ENCODE measurements at places on chromosomes 1 and 21.

DNA sequence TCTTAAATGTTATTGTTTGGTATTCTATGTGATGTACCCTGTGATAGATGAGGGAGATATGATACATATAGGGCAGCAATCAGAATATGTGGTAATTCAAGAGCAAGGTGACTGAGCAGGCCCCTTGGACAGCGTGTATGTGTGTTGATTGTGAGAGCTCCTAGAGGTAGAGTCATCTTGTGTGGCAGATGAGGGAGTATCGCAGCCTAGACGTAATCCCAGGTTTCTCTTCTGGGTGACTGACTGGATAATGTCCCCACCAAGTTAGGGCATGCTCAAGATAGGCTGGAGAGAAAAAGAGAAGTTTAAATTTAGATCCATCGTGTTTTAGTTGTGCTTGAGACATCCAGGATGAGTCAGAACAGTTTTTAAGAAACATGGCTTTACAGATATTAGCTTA lies 185.3 kb downstream of the ZP4 start:
- DNase-seq, result no peak

DNA sequence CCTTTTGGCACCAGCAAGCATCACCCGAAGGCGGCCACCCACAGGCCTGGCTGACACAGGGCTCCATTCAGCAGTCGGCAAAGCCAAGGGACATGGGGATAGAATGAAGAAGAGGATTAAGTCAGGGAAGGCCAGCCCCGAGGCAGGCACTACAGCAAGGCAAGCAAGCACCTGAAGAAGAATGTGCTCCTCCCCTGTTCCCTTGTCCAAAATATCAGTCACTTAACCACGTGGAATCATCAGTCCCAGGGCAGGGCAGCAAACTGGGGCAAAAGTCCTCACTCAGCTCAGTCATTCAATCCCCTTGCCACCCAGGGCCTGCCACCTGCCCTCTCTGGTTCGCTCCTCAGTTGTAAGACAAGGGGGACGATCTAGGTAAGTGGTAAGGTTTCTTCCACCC lies 9.3 kb downstream of the KANK4 start:
- no peak for DNase-seq

DNA sequence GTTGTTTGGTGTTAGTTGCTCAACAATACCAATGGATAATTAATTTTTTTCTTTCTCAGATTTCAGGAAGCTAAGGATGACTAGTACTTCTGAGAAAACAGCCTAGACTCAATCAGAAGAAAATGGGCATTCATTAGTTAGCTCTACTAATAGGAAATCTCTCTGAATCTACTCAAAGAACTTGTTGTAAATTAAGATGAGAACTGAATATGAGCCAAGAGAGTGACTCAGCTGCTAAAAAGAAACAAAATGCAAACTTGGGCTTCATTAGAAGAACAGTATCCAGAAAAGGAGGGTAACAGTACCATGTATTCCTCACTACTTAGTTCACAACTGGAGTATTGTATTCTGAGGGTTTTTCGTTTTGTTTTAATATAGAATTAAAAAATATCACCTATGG lies 12.5 kb downstream of the FOXJ3 start:
- no peak for DNase-seq

DNA sequence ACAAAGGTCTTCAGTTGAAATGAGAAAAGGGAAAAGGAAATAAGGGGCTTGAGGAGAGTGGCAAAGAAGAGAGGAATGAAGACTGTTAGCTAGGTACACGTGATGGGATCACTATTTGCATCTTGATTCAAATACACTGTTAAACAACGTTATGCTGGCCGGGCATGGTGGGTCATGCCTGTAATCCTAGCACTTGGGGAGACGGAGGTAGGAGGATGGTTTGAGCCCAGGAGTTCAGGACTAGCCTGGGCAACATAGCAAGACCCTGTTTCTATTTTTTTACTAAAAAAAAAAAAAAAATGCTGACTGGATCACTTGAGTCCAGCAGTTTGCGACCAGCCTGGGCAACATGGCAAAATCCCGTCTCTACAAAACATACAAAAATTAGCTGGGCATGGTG lies 2.4 kb downstream of the RBM34 start:
- no peak for DNase-seq

- no peak for DNase-seq
These were observed 119.4 kb downstream of the MAST2 start for GRCh38 chr1:45922813-45923212.

- no peak for DNase-seq
These were observed 72.0 kb downstream of the NPHP4 start for GRCh38 chr1:5920201-5920600.

- no peak for DNase-seq
These were observed 204.5 kb downstream of the TTLL7 start for GRCh38 chr1:83794384-83794783.

DNA sequence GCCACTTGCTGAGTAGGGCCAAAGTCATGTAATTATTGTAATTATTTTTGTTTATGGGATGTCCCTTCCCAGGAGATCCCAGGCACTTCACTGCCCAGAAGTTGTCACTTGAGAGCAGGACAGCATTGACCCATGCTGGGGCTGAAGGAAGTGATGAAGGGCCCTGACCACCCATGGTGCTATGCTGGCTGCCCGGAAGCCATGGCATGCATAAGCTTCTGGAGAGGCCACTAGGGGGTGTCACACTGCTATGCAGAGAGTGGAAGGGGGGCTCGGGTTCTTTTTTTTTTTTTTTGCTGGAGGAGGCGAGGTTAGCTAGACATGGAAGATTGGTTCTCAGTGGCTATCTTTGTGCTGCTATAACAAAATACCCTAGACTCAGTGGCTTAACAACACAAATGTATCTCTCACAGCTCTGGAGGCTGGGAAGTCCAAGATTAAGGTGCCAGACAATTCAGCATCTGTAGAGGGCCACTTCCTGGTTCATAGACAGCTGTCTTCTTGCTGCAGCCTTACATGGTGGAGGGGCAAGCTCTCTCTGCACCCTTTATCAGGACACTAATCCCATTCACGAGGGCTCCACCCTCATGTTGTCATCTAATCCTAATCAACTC lies 84.9 kb downstream of the CNIH3 start:
- no peak for DNase-seq

GRCh38 chr1:107620753-107621152 lies 344.2 kb downstream of the VAV3 start:
- no peak for DNase-seq

DNA sequence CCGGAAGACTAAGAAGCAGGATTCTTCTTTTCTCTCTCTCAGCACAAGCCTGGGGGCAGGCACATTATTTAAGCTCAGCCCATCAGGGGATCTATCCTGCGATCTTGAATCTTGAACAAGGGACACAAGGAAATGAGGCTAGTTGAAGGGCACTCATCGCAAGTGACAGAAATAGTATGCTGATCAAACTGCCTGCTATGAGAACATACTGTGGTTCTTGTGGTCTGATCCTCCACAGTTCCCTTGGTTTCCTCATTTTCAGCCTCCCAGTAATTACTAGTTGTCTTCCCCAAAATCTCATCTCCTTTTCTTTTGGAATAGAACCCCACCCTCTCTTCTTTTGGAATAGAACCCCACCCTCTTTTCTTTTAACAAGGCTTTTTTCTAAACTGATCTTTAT lies 6.5 kb downstream of the ANKRD45 start:
- no peak for DNase-seq

- DNase-seq, result no peak
These were observed 609 bp downstream of the RWDD2B start for GRCh38 chr21:29018540-29018939.

DNA sequence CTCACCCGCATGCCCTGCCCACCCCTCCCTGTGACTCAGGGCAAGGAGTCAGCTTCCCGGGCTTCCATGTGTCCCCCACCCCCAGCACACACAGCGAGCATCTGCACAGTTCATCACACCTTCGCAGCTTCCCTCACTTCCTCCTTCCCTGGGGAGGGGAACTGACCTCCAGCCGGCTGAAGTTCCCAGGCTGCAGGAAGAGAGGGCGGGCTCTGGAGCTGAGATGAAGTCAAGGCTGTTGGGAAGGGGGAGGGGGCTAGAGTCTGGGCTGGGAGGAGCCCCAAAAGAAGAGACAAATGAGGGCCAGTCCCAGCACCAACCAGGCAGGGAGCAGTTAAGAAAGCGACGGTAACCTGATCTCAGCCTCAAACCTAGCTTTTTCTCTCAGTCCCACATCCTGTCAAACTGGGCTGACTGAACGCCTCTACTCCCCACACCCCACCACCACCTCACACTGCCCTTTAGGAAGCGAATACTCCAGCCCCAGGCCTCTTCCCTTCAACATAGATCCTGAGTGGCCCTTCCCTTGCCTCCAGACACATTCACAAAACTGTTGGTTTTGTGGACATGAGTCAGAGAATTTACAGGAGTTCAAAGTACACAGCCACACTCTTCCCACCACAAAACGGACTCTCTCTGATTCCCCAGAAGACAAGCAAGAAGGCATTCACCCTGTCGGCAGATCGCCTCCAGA lies 1.8 kb downstream of the RHOC start:
- DNase-seq, result no peak

GRCh38 chr1:211281320-211282022 lies 22.3 kb downstream of the RCOR3 start:
- no peak for DNase-seq
